ENCODE measurements at places on chromosomes 3 and 15.

GRCh38 chr3:179558742-179559364 lies 3.9 kb upstream of the ACTL6A start:
- peak; percentile 23 for DNase-seq

- no peak for DNase-seq
Measured at GRCh38 chr3:182385356-182385755, 407.9 kb upstream of the ATP11B start.

GRCh38 chr15:69556344-69556743 lies 103.7 kb downstream of the RPLP1 start:
- DNase-seq = no peak

DNA sequence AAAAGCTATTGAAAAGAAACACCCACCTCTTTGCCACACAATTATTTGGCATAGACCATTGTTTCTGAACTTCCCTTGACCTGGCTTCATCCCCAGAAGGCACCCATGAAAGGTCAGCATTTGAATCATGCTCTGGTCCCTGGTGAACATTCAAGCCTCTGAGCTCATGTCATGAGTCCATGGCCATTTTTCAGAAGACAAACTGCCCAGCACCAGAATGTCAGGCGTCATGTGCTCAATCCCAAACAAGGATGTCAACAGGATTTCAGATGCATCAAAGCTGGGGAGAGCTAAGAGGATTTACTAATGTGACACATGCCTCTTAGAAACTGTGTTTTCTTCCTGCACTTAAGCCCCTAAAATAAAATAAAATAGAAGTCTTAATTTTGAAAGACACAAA lies 41.3 kb downstream of the TMED3 start:
- DNase-seq = no peak

- no peak for DNase-seq
Measured at GRCh38 chr15:80951941-80952340, 37.7 kb downstream of the MESD start.

- no peak for DNase-seq
Measured at GRCh38 chr3:42815826-42816225, 6.6 kb downstream of the ACKR2 start.

DNA sequence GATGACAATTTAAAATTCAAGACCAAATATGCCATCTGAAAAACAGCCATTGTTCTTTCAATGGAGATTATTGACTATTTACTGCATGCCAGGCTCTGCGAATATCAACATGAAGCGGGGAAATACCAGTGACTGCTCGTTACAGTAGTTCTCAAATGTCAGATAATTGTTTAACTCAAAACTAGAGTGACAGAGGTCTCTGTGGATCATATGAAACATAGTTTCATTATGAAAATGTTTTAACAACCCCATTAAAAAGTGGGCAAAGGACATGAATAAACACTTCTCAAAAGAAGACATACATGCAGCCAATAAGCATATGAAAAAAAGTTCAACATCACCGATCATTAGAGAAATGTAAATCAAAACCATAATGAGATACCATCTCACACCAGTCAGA lies 50.0 kb upstream of the GPR149 start:
- no peak for DNase-seq

- no peak for DNase-seq
Measured at GRCh38 chr3:111577798-111578685, 17.1 kb downstream of the ZBED2 start.

DNA sequence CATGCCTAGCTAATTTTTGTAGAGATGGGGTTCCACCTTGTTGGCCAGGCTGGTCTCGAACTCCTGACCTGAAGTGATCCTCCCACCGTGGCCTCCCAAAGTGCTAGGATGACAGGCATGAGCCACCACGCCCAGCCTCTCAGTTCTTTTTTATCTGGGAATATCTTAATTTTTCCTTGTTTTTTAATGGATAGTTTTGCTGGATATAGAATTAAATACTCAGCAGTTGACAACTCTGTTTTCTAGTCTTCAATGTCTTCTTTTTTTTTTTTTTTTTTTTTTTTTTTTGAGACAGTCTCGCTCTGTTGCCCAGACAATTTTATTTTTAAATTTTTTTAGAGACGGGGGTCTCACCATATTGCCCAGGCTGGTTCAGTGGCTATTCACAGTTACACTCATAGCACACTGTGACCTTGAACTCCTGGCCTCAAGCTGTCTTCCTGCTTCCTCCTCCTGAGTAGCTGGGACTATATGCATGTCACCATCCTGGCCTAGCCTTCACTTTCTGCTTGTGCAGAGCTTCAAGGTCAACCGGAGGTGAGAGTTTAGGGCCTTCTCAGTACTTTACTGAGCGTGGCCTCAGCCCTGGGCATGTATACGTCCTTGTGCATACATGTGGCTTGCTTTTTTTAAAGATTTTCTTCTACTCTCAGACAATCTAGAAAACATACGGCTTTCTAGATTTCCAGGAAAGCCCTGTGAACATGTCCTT lies 120.5 kb downstream of the ZNF609 start:
- DNase-seq = no peak

DNA sequence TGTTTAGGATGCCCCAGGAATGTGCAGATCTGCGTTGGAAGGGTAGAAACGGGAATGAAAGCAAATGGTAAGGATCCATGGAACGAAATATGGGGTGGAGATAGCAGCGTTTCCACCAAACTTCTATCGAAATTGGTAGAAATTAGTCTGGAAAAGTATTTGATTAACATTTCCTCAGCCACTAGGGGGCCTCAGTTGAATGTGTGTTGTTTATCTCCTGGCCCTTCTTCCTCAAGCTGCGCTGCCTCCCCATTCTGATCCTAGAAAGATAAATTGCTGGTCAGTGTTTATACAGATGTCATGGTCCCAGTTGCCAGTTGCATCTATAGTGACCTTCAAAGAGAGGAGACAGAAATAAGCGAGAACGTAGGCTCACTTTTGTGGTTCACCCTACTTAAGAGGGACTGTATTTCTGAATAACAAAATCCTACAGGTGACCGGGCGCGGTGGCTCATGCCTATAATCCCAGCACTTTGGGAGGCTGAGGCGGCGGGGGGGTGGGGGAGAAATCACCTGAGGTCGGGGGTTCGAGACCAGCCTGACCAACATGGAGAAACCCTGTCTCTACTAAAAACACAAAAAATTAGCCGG lies 457.1 kb downstream of the SQOR start:
- DNase-seq = no peak

DNA sequence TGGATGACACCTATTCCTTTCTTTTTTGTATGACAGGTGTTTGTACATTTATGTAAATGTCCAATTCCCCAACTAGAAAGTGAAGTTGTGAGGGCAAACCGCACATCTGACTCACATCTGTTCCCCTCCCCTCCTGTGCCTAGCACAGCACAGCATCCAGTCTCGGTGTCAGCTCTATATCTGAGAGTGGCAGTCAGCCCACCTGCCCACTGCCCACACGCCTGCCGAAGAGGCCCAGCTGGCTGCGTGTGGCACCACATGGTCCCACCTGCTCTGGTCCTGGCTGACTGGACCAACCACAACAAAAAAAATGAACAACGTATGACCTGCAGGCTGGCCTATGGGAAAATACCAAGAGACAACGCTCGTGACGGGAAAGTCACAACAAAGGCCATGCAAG lies 62.8 kb downstream of the XXYLT1 start:
- no peak for DNase-seq

Data from C1 segment of cervical spinal cord (tissue), 14 donors.